T-helper 2 cell (primary cell): ENCODE measurements at places on chromosomes 13 and 19.

DNA sequence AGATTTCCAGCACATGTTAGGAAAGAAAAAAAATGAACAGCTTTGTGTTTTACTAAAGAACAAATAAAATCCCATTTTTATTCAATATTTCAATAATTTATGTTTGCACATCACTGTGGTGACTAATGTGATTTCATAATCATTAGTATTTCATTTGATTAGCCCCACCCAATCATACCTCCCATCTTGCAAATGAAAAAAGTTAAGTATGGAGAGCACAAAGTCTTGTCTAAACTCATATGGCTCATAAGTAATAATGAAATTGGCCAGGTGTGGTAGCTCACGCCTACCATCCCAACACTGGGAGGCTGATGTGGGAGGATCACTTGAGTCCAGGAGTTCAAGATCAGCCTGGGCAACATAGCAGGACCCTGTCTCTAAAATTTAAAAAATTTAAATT lies 3.8 kb downstream of the ZNF490 start:
- no peak for DNase-seq

DNA sequence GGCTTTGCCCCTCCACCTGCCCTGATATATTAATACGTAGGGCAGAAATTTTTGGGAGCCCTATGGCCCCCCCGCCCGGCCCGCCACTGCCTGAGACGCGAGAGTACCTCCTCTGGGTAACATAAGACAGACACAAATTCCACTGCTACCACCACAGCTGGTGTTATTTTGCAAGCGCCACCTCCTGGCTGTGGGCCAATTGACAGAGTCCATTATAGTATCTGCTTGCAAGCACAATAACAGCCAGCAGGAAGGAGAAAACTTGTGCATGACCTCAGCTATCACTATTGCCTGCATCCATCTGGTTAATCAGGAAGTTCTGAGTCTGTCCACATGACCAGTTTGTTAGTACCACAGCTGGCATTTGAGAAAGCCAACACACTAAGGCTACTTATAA lies 25.3 kb upstream of the OR10H2 start:
- DNase-seq, result no peak

- no peak for DNase-seq
These were observed 45.0 kb downstream of the RASA3 start for GRCh38 chr13:114087430-114087829.

- peak; percentile 36 for DNase-seq
These were observed 1486.8 kb downstream of the EFNB2 start for GRCh38 chr13:105048677-105049076.

- no peak for DNase-seq
These were observed 363.9 kb downstream of the MYO16 start for GRCh38 chr13:108993346-108993745.

- DNase-seq, result no peak
These were observed 4.4 kb upstream of the TMEM86B start for GRCh38 chr19:55232986-55233385.

DNA sequence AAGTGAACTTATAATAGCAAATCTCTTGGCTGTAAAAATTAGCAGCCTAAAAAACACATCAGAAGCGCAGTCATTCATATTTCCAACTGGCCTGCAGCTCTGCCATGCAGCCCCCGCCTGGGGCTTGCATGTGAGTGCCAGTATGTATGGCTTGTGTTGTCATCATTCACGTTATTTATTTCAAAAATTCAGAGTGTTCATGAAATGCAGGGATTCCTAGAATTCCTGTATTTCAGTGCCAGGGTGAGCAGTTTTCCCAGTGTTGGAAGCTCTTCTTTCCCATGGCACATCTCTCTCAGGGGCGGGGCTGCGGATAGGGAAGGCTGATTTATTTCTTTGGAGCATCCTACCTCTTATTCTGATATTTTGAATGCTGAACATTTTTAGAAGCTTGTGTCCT lies 234.6 kb downstream of the FGF9 start:
- DNase-seq, result no peak

DNA sequence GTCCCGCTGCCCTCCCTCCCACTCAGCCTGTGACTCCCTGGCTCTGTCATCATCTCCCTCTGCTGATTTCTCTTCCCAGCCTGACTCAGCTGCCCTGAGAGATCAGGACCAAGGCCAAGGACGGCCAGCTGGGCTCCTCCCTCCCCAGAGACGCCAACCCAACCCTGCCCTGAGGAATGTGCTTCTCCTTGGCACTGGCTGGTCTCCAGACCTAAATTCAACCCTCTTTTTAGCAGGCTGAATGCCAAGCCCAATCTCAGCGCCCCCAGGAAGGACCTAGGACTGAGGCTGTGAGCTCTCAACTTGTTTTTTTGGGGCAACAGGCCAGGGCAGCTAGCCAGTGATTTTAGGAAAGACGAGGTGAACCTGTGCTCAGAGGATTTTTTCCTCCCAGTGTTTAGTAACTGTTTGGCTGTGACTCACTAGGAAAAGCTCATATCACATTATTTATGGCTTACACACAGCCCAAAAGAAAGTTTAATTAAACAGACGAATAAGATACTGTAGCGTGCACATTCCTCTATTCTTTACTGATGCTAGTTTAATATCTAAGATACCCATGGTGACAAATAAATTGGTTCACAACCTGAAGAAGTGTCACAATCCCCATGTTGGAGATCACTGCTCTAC lies 7.4 kb upstream of the IGFL1 start:
- no peak for DNase-seq

DNA sequence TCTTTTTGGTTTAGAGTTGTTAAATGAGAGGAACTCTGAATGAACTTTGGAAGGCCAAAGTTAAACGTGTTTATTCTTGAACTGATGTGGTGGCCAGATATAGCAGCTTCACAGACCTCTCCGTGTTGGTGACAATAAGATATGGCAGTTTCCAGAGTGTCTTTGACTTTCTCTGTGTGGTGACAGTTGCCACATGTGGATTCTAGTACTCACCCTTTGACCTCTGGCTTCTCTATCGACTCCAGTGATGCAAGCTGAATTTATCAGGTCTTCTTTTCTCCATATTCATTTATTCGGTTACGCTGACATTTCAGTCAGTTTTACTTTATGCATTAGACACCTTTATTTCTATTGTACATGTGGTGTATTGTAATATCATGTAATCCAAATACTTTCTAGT lies 1469.5 kb downstream of the SLITRK1 start:
- DNase-seq, result no peak

DNA sequence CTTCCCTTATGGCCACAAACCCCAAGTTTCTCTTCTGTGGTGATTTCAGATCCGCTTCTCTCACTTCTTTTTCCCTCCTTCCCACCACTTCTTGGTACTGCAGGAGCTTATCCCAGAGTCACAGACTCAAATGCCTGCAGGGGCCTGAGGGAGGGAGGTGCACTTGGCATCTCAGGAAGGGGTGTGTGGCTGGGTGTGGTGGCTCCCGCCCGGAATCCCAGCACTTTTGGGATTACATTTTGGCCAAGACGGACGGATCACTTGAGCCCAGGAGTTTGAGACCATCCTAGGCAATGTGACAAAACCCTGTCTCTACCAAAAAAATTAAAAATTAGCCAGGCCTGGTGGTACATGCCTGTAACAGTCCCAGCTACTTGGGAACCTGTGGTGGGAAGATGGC lies 5.6 kb downstream of the USF2 start:
- no peak for DNase-seq

GRCh38 chr19:55099557-55100506 lies 17.6 kb downstream of the PPP1R12C start:
- no peak for DNase-seq

DNA sequence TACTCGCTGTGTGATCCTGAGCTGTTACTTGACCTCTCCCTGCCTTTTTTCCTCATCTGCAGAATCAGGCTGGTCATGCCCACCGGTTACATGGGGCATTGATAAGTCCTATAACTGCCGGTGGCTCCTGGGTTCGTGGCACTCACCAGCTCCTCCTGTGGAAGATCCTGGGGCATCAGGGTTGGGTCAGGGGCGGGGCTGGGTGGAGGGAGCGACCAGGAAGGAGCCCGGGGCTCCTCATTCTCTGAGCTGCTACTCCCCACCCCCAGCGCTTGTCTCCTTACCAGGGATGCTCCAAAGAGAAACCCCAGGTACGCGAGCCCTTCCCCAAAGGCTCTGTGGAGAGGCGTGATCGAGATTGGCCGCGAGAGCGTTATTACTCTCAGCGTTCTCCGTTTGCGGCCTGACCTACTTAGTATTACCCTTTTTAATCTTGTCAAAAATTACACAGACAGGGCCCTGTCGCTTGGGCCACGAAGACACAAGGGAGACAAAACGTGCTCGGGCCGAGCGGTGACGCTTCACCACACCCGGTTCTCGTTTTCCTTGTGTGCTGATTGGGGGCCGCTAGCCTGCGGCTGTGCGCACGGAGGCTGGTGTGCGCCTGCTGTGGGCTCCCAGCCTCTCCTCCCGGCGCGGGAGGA lies 10.7 kb downstream of the HDGFL2 start:
- no peak for DNase-seq

DNA sequence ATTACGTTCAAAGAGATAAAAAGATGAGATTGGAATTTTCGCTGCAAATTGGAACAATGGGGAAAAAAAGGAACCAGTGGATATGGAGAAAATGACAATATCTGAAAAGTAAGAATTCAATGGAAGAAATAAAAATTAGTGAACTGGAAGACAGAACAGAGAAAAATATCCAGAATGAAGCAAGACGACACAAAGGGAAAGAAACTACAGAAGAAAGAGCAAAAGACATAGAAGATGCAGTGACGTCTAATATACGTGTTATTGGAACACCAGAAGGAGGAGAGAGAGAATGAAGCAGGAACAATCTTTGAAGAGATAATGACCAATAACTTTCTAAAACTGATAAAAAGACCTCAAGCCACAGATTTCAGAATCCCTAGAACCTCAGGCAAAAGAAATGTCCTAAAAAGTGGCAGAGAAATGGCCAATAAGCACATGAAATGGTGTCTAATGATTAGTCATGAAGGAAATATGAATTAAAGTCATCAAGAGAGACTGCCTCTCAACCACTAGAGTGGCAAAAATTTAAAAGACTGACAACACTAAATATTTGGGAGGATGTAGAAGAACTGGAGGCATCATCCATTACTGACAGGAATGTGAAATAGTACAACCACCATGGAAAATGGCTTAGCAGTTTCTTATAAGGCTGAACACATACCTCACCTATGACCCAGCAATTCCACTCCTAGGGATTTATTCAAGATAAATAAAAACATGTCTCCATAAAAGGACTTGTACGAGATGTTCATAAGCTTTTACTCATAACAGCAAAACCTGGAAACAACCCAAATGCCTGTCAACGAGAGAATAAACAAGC lies 56.5 kb downstream of the GADD45B start:
- DNase-seq, result no peak

DNA sequence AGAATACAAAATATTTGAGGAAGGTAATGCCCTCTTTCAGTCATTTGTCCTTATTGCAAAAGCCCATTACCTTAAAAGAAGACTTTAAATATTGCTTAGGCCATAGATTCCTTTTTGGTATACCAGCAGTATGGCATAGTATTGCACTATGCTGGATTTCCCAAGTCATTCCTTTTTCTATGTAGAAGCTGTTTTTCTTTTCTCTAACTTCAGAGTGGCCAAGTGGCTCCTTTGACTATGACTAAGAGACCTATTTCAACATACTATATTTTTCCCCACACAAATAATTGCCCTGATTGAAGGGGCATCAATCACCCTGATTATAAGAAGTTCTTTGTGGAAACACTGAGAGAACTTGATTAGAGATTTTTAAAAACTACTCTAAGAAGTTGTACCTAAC lies 68.6 kb downstream of the UFM1 start:
- DNase-seq, result no peak

- DNase-seq, result peak; percentile 88
These were observed 9.8 kb upstream of the CIRBP start for GRCh38 chr19:1259206-1259875.

- no peak for DNase-seq
These were observed 1.6 kb upstream of the PTGIR start for GRCh38 chr19:46626446-46626845.

DNA sequence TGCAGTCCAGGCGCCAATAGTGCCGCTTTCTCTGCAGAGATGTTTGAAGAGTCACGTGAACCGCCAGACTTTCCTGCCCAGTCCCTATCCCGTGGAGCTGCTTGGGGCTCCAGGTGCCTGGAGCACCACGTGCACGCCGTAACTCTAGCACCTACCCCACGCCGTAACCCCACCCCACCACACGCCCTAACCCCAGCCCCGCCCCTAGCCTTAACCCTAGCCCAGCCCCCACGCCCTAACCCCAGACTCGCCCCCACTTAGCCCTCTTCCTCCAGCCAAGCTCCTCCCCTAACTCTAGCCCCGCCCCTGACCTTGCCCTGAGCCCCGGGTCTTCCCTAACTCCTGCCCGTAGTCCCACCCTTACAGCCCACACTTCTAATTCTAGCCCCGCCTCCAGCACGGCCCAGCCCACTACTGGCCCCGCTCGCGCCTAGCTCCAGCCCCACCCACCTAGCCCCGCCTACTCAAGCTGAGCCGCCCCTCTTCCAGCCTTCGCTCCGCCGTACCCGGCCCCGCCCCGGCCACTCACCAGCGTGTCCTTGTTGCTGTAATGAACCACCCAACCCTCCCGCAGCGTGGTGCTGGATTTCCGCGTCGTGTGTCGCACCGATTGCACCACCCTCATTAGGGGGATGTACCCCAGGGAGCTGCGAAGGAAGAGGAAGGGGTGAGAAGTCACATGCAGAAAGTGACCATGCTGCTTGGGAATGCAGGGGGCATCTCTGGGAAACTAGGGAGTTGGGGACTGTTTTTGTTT lies 19.5 kb downstream of the PRKD2 start:
- no peak for DNase-seq

DNA sequence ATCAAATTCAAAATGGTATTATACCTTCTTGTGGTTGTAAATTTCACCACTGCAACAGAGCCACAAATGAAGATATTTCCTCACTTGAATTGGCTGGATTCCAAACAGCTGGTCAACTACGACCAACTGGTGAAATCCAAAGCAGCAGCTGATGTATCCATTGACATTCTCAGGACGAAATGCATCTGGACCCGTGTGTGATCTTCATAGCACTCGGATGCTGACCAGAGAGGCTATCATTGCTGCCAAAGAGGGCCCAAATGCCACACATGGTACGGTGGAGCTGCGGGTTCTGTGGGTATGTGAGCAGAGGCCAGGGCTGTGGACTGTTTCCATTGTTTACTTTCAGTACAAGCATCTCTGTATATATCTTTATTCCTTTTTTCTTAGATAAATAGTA lies 25.6 kb upstream of the PCCA start:
- DNase-seq, result no peak

GRCh38 chr19:31988256-31988655 lies 357.2 kb upstream of the ZNF507 start:
- no peak for DNase-seq

GRCh38 chr13:114106991-114107685 lies 25.3 kb downstream of the RASA3 start:
- DNase-seq, result no peak

DNA sequence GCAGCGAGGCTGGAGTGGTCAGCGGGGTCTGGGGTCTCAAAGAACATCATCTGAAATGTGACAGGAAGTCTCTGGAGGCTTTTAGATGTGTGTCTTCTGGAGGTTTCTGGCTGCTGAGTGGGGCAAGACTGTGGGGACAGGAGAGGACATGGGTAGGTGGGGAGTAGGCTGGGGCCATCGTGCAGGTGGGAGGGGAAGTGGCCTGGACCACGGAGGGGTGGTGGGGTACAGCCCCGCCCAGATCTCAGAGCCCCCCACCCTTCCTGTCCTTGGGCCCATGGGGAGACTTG lies 6.2 kb downstream of the AP1M1 start:
- DNase-seq, result no peak

GRCh38 chr13:60035874-60036273 lies 127.9 kb downstream of the DIAPH3 start:
- no peak for DNase-seq

GRCh38 chr13:109165417-109165904 lies 536.0 kb downstream of the MYO16 start:
- DNase-seq, result no peak

- no peak for DNase-seq
These were observed 66.7 kb downstream of the CBY2 start for GRCh38 chr13:45768656-45769479.
